SHP77 (cell line): ENCODE measurements at places on chromosomes 13 and 19.
A peak's percentile ranks its signal among the peaks of the same experiment; 100 is the strongest.

GRCh38 chr13:62524498-62524897 lies 1108.8 kb upstream of the PCDH20 start:
- peak; percentile 37 for DNase-seq

- no peak for DNase-seq
Observed at GRCh38 chr13:24172071-24172470, 11.6 kb downstream of the SPATA13 start.

DNA sequence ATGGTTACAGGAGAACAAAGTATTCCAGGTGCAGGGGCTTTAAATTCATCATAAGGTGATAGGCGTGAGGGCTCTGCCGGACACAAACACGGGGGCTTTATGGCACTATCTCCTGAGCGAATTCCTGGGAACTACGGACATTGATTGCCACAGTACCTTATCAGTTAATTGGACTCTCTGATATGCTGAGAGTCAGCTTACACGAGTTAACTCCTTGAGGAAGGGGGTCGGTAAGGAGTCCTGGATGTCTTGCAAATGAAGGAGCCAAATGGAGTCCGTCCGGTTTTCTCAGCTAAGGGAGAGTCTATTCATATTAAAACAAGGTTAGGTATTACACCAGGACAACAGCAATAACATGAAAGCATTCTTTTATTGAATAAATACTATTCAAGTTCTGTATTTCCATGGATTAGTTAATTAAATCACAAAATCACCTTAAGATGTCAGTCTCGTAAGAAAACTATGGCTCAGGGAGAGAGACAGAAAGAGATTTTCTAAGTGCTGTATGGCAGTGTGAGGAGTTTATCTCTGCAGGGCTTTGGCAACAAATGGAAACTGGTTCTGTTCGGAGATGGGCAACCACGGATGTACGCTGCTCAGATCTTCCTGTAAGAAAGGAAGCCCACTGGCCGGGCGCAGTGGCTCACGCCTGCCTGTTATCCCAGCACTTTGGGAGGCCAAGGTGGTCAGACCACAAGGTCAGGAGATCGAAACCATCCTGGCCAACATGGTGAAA lies 26.2 kb upstream of the HIF3A start:
- no peak for DNase-seq

GRCh38 chr13:50016444-50016843 lies 1.2 kb downstream of the KCNRG start:
- no peak for DNase-seq

GRCh38 chr13:79831556-79831955 lies 350.6 kb downstream of the NDFIP2 start:
- no peak for DNase-seq

DNA sequence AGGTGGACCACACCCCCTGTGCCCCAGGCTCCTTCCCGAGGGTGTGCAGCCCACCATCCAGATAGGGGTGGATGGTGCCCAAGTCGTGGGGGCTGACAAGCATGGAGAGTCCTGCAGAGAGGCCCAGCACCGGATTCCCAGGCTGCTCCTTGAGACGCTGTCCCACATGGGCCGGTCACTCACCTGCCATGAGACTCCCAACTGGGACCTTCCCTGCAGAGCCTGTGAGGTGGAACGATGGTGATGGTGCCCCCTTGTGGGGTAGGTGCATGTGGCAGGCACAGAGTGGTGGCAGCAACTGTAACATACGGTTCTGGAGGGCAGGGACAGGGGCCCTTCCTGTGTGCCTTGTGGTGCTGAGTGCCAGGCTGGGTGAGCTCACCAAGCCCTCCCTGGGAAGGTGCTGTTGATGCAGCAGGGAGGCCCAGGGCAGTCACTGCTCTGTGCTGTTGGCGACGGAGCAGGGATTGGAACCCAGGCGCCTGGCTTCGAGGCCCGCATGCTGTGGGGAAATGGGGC lies 33.1 kb downstream of the PPP1R37 start:
- DNase-seq = peak; percentile 34

GRCh38 chr19:48330012-48330681 lies 4.8 kb downstream of the EMP3 start:
- DNase-seq = peak; percentile 95

- no peak for DNase-seq
Observed at GRCh38 chr19:45066921-45067661, 9.2 kb downstream of the ZNF296 start.

GRCh38 chr13:50401049-50401505 lies 385.8 kb downstream of the KCNRG start:
- no peak for DNase-seq

DNA sequence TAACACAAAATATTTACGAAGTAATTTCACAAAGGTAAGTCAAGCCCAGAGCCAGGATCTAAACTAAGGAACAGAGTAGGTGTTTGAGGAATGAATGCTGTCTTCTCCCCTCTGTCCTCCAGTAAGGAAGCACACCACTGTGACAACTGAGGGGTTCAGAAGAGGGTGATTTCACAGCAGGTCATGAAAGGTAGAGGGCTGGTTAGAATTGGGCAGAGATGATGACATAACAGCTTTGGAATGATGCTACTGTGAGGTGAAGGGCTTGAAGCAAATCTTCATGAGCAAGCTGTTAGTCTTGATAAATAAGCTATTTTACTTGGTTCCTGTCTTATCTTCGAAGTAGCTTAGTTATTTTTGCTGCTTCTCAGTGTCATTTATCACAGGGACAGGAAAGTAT lies 498.6 kb downstream of the FGF9 start:
- no peak for DNase-seq

DNA sequence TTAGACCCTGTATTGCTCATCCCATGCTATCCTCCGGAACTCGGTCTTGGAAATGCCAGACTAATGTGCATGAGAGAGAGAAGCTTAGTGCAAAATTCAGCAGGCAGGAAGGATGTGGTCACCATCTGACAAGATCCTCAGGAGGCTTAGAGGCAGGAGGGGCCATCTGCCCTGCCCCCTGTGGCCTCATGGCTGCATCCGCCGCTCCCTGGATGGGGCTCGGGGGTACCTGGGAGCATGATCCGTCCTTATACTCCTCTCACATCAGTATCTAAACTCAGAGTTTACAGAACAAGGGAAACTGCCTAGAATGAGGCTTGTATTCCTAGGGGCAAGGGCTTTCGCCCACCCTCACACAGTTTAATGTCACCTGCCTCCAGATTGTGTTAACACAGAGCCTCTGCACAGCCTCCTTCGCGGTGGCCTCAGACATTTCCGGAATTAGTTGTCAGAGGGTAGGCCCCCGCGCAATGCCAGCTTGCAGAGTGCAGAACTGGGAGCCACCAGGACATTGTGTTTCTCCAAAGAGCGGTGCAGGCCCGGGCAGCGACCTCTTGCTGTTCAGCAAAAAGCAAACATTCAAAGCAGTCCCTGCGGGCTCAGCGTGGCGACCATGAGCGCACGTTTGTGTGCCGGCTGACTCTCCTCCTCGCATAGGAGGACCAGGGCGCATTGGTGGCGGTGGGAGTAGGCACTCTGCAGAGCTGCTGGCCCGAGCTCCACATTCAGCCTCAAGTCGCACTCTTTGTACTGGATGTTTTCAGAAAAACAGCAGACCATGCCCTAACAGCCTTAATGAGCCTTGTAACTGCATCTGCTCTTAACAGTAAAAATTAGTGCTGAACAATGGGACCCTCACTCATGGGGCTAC lies 39.1 kb downstream of the GPR12 start:
- DNase-seq = peak; percentile 27

DNA sequence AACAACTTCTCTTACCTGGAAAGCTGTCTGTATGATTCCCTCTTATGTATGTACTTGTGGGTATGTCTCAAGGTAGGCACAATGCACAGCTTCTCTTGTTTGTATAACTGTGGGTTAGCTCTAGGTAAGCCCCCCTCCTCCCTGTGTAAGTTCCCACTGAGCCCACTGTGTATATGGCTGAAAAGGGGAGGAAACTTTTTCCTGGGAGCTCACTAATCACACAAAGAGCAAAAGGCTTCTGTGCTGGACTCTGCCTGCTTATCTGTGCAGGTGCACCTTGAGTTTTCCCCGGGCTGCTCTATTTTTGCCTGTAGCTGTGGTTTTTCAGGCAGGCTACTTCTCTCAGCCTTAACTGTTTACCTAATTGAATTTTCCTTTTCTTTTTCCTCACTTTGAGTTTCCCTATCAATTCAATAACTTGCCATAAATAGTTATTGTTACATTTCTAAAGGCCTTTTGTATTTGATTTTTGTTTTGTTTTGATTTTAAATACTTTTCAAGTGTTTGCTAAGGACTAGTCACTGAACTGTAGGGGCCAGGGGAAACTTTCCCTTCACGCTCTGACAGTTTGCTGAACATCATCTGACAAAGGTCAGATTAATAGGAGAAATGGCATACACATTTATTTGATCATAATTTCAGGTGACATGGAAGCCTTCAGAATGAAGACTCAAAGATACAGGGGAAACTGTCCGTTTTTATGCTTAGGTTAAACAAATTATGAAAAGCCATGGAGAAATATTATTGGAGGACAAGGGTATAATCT lies 423.5 kb upstream of the ATXN8OS start:
- DNase-seq = no peak

GRCh38 chr19:4380254-4380727 lies 20.1 kb downstream of the SH3GL1 start:
- DNase-seq = no peak

DNA sequence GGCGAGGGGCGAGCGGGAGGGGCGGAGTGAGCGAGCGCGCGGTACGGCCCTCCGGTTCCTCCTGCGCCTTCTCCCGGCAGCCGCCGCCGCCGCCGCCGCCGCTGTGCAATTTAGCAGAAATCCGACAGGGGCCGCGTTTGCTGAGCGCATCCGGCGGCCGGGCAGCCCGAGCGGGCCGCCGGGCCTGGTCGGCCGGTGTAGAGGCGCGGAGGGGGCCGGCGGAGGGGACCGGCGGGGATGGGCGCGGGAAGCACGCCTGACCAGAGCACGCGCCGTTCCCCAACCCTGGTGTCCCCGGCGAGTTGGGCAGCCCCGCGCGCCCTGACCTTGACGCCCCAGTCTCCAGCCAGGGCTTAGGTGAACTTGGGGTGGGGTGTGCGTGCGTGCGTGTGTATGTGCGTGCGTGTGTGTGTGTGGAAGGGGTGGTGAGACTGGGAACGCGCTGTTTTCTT lies 144.5 kb upstream of the ZNF536 start:
- no peak for DNase-seq

DNA sequence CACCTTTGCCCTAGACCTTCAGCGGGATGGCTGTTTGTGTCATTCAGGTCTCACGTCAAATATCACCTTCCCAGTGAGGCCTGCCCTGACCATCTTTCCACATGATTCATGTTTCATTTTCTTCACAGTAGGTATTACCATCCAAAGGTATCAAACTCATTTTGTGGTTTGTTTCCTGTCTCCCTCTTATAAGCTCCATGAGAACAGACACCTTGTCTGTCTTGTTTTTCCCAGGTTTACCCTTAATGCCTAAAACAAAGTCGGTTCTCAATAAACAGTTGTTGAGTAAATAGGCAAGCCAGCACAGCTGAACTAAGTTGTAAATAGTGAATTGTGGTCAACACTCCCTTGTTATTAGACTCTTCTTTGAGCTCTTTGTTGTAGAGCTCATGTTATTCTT lies 122.6 kb upstream of the GJB6 start:
- DNase-seq = no peak

GRCh38 chr13:46106839-46107371 lies 2.1 kb upstream of the CPB2 start:
- no peak for DNase-seq

DNA sequence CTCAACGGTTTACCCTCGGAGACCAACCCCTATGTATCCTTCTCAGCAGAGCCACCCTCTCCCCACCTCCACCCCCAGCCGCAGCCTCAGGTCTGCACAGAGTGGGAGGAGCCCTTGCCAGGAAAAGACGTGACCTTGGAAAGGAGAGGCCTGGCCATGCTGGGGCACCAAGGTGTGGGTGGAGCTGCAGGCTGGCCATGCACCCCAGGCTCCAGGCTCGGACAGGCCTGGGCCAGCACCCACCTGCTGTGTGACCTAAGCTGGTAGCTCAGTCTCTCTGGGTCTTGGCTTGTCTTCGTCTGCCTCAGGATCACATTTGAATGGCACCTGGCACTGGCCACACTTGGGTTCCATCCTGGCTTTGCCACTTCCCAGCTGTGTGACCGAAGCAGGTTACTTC lies 29.5 kb downstream of the CCDC8 start:
- DNase-seq = no peak

GRCh38 chr13:98526182-98526512 lies 50.8 kb downstream of the STK24 start:
- no peak for DNase-seq

GRCh38 chr13:101841698-101842097 lies 389.2 kb downstream of the ITGBL1 start:
- DNase-seq = no peak

GRCh38 chr13:33717775-33718174 lies 100.2 kb upstream of the RFC3 start:
- DNase-seq = no peak

- no peak for DNase-seq
Observed at GRCh38 chr13:40986101-40986856, 32.8 kb downstream of the ELF1 start.

- no peak for DNase-seq
Observed at GRCh38 chr13:77891041-77891440, 27.6 kb downstream of the EDNRB start.

- DNase-seq = peak; percentile 49
Observed at GRCh38 chr13:104253063-104253680, 1187.0 kb upstream of the SLC10A2 start.

DNA sequence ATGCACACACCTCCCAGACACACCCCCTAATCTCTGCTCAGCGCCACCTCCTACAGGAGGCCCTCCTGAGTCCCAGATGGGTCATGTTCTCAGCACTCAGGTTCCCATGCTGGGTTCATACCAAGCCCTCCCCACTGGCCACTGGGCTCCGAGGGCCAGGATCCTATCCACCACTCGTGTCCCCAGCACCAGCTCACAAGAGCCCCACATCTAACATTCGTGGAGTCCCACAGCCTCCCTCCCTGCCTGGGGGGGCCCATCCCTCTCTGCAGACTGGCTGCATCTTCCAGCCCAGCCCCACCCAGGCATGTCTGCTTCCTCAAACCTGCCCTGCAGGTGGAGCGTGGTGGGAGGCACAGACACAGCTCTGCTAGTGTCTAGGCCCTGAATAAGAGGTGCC lies 227.4 kb downstream of the TUBA3C start:
- no peak for DNase-seq

DNA sequence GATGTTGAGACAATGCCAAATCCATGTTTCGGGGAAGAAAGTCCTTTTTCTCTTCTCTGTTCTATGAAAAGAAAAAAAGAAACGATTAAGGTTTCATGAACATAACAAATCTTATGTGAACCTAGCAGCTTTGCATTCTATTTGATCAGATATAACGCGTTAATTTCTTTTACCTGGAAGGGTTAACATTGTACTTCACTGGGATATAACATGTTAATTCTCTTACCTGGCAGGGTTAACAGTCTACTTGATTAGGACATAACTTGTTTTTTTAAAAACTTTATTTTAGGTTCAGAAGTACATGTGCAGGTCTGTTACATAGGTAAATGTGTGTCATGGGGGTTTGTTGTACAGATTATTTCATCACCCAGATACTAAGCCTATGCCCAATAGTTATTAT lies 68.8 kb downstream of the CPAMD8 start:
- no peak for DNase-seq

DNA sequence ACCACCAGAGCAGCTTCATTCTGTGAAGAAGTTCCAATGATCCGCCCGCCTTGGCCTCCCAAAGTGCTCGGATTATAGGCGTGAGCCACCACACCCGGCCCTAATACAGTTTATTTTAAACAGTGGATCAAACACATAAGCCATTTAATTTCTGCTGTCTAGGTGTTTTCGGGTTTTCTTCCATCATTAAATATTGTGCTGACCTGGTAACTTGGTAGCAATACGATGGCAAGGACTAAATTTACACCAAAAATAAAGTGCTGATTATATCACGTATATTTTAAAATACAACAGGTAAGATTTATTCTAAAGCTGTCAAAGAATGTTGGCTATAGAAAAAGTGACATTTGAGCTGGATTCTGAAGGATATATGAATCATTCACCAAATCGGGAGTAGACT lies 1.3 kb downstream of the MED4 start:
- no peak for DNase-seq
